ENCODE measurements at places on chromosomes 5 and 9.

DNA sequence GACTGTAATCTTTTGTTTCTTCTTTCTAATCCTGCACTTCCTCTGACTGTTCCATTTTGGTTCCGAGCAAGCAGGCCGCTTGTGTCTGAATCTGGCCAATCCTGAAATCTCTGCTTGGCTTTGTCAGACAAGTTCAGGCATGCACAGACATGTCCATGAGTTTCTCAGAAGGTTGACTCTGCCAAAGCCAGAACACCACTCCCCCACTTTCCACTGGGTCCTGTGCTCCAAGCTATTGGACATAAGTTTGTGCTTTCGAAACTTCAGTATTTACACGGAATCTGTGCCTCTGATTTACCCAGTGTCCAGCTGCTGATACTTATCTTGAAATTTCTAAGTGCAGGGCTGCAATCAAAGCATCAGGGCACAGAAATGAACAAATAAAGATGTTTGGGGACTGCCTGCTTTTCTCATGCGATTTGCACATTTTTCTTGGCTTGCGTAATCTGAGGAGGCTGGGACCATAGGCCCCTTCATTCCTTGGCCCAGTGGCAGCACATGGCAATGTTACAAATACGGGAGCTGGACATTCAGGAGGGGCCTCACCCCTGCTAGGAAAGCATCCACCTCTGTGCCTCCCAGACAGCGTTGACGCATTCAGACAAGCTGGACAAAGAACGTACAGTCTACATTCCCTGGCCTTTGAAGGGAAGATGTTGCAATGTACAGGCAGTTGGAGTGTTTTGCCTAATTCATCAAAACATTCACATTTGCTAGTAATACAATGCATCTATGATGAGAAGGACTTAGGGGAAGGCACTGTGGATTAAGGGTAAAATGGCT is 209.2 kb upstream of the PAPPA start:
- DNase-seq = no peak

GRCh38 chr5:37739817-37740261 is 100.0 kb downstream of the GDNF start:
- DNase-seq = no peak

DNA sequence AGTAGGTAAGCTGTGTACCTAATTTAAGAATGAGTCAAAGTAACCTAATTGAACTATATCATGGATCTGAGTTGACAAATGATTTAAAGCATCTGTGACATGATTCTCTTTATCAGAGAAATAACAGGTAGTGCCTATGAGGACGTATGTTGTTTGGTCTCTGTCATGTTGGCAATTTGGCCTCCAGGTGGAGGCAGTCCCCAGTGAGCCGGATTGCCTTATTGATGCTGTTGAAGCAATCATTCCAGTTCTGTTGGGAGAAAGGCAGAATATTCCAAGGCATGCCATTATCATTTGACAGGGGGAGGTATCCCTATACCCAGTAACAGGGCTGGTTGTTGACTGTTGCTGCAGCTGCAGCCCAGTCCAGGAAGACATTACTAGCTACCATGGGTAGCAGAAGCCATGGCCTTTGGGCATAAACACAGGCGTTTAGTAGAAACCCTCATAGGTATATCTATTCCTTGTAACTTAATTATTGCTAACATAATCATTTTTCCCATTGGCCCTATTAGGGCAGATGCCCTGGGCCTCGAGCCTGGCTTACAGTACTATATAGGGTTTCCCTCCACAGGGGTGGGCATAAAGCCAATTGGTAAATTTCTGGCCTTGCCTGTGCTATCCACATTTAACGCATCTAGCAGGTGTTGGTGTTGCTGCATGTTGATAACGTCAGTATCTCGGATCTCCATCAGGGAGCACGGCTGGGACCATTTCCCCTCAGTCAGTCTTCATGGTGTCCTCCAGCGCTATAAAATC is 12.2 kb upstream of the SLC22A4 start:
- DNase-seq = no peak

DNA sequence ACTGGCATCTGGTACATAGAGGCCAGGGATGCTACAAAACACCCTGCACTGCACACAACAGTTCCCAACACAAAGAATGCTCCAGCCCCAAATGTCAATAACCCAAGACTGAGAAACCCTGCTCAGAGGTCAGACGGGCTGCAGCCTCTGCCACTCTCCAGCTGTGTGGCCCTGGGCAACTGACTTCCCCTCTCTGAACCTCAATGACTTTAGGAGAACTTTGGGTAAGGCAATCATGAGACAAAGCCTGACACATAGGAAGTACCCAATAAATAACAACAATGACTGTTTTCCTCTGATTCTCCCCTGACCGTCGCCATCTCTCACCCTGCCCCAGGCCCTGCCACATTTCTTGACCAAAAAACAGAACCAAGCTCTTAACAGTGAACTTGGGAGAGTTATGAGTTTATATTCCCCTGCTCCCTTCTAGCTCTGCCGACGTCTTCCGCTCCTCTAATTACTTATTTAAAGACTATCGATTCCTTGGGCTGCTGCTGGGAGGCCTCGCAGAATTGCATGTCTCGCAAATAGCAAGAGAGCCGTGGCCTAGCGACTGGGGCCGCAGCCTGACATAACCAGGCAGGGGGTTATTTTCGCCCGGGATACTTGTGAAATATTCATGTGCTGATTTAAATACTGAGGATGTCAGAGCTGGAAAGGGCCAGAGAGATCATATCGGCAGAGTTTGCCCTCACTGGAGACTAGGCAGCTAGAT is 24.5 kb upstream of the CRB2 start:
- no peak for DNase-seq

- no peak for DNase-seq
Observed at GRCh38 chr9:111691672-111692329, 30.4 kb downstream of the GNG10 start.

DNA sequence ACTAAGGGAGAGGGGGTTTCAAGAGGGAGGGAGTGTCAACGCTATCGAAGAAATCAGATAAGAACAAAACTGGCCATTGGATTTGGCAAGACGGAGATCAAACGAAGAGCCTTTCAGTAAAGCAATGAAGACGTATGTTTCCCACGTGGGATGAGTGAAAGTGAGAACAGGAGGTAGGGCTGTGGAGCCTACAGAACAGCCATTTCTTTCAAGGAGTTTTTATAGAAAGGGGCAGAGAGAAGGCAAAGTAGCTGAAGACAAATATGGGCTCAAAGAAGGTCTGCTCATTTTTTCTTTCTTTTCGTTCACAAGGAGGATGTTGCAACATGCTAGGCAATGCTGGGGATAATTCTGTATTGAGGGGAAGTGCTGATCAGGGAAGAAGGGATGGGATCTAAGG is 98.3 kb downstream of the SUSD1 start:
- DNase-seq = no peak

DNA sequence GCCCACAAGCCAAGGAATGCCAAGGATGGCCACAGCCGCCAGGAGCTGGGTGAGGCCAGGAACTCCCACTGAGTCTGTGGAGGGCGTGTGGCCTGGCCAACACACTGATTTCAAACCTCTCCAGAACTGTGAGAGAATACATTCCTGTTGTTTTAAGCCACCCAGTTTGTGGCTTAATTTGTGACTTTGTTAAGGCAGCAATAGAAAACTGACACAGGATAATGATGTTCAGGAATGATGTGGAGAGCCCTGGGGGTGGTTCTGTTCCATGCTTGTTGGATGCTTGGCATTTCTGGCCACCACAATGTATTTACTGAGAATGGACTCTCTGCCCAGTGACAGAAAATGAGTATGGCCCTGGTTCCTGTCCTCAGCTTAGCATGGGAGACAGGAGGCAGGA is 82.8 kb downstream of the DAP start:
- no peak for DNase-seq

GRCh38 chr9:129385211-129385934 is 207.3 kb upstream of the IER5L start:
- no peak for DNase-seq

GRCh38 chr5:111432883-111433536 is 79.3 kb downstream of the STARD4 start:
- DNase-seq = no peak

GRCh38 chr9:127207734-127208410 is 56.7 kb upstream of the GARNL3 start:
- no peak for DNase-seq

- no peak for DNase-seq
Observed at GRCh38 chr9:36833954-36834353, 200.1 kb downstream of the PAX5 start.

DNA sequence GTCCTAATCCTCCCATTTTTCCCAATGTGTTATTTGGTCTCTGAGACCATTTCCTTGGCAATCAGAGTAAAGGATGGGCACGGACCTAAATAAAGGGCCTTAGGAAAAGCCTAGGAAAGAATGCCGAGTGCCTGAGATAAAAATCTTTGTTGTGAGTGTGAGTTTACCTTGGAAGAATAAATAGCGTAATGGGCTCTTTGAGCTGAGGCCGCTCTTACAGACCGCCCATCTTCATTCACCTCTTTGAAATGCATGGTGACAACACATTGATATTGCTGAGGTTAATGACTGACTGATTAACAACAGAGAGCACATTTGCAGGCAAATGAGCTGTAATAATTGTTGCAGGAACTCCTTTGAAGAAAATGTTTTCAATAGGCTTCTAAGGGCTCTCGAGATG is 1967.1 kb upstream of the WWC1 start:
- DNase-seq = no peak

GRCh38 chr5:39209924-39210323 is 9.4 kb downstream of the FYB1 start:
- DNase-seq = no peak

GRCh38 chr5:125175348-125176004 is 429.0 kb upstream of the ZNF608 start:
- no peak for DNase-seq

- no peak for DNase-seq
Observed at GRCh38 chr5:39113354-39113953, 39.3 kb upstream of the RICTOR start.
